ENCODE measurements at places on chromosomes 6 and 20.

GRCh38 chr20:25079171-25079570, 2.8 kb downstream of the VSX1 start:
- DNase-seq, result no peak

- DNase-seq, result no peak
These were observed 77.6 kb upstream of the PTPRK start for GRCh38 chr6:128597956-128598355.

- no peak for DNase-seq
These were observed 4.3 kb downstream of the KCNQ5 start for GRCh38 chr6:72626126-72626525.

GRCh38 chr6:98416027-98416426, 418.3 kb upstream of the POU3F2 start:
- no peak for DNase-seq

GRCh38 chr6:43698584-43699349, 11.2 kb upstream of the MRPS18A start:
- DNase-seq, result peak; percentile 81

GRCh38 chr6:12371641-12372146, 81.5 kb downstream of the EDN1 start:
- DNase-seq, result no peak

- peak; percentile 61 for DNase-seq
These were observed 37.3 kb downstream of the SRSF3 start for GRCh38 chr6:36631326-36632011.

GRCh38 chr20:36825385-36826104, 50.4 kb upstream of the TLDC2 start:
- peak; percentile 44 for DNase-seq

- DNase-seq, result no peak
These were observed 136.4 kb downstream of the OR2B2 start for GRCh38 chr6:27775796-27776184.

DNA sequence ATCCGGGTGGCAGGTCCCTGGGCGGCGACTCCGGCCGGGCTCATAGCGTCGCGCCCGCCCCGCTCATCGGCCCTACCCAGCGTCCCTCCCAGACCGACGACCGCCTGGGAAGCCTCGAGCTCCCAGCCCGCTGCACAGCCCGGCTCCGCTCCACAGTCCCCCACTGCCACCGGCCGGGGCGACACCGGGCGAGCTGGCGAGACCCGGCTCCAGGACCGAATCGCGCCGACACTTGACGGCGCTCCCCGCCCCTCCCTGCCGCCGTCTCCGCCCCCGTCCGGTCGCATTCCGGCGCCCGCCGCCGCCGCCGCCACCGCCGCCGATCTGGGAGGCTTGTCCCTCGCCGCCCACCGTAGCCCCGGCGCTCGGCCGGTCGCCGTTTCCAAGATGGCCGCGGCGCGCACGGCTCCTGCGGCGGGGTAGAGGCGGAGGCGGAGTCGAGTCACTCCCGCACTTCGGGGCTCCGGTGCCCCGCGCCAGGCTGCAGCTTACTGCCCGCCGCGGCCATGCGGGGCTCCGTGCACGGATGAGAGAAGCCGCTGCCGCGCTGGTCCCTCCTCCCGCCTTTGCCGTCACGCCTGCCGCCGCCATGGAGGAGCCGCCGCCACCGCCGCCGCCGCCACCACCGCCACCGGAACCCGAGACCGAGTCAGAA, at the start of gene MAP3K4:
TSS of gene MAP3K4 (plus strand) at position 364 of the 655 bp plus-strand sequence. CDS start at position 527, 163 bp downstream.
- DNase-seq, result peak; percentile 85

GRCh38 chr6:125534430-125535263, 214.8 kb upstream of the HEY2 start:
- DNase-seq, result no peak

- DNase-seq, result no peak
These were observed 74.9 kb upstream of the RIN2 start for GRCh38 chr20:19683188-19683587.

- no peak for DNase-seq
These were observed 14.4 kb downstream of the NT5E start for GRCh38 chr6:85464260-85464644.

GRCh38 chr6:168031411-168031971, 34.0 kb downstream of the KIF25 start:
- DNase-seq, result no peak

DNA sequence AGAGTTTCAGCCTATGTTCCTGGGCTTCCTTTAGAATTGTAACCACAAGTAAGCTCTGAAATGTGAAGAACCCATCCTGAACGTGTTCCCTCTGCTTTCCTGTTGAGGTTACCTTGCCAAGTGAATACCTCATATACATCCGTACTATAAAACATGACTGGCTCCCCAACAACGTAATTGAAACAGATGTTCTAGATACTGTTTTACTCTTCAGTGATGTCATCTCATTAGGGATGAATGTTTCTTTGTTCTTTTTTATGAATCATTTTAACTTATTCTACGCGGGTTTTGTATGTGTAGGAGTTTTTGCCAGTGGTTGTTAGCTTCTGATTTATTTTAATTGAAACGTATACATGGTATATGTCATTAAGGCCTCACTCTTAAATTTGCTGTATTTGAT, 166.8 kb downstream of the SAMD5 start:
- no peak for DNase-seq

GRCh38 chr6:25122622-25123237, 156.4 kb upstream of the CARMIL1 start:
- DNase-seq, result no peak

DNA sequence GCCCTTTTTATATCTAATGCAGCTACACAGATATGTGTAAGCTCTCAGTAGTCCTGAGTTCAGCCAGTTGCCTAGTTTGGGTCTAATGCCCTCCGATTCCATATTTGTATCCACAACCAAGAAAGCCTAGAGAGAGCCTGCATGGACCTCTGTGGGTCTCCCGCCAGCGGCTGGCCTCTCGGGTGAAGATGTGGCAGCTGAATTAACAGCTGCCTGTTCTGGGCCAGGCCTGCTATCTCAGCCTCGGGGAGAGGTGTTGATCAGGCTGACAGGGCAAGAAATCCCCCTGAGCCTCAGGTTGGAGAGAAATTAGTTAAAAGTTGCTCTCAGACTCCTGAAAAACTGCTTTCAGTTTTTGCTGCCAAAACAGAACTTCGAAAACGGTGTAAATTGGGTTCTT, 19.8 kb downstream of the PTK7 start:
- no peak for DNase-seq

- no peak for DNase-seq
These were observed 130.0 kb downstream of the SCP2D1 start for GRCh38 chr20:18943542-18943941.

Data from renal pelvis (tissue), 12 donors.